Calu3 (cell line): ENCODE measurements at places on chromosomes 7 and 10. TPM values are rescaled to one million over a fixed set of nuclear protein-coding genes. Genes with fewer than 3 reads are reported as not detected.

Gene SEM1
- total RNA-seq, result 59.8 and 71.2 TPM in 2 replicates

Gene FAM237B
- not detected in 2 replicates for total RNA-seq

Gene SLC26A3
- total RNA-seq, result not detected in 2 replicates

Gene APBB1IP
- total RNA-seq, result 1.5 and 1.9 TPM in 2 replicates

Gene NPY4R
- total RNA-seq, result not detected in 2 replicates

Gene ZNF25
- 2.8 and 3.0 TPM in 2 replicates for total RNA-seq

Gene IGFBP1
- 3.3 and 6.1 TPM in 2 replicates for total RNA-seq

Gene SPDYE9
- total RNA-seq, result not detected in 2 replicates

Gene SGMS1
- total RNA-seq, result 26.1 and 34.5 TPM in 2 replicates

Gene SPRN
- 0.15 TPM in 1 of 2 replicates, not detected in the other for total RNA-seq

Gene CPXM2
- not detected in 2 replicates for total RNA-seq

Gene MINDY3
- total RNA-seq, result 16.5 and 17.8 TPM in 2 replicates

Gene HKDC1
- total RNA-seq, result 112 and 113 TPM in 2 replicates

Gene SYT15
- 1.5 and 2.2 TPM in 2 replicates for total RNA-seq

Gene CUTC
- 9.3 and 9.6 TPM in 2 replicates for total RNA-seq

Gene PPA1
- 260 and 280 TPM in 2 replicates for total RNA-seq

Gene TMEM26
- total RNA-seq, result not detected in 2 replicates

Gene MMD2
- total RNA-seq, result not detected in 2 replicates

Gene CRHR2
- not detected in 2 replicates for total RNA-seq

Gene GNAT3
- not detected in 2 replicates for total RNA-seq

Gene NME8
- not detected in 2 replicates for total RNA-seq

Gene NPSR1
- total RNA-seq, result not detected in 2 replicates

Gene TRIP6
- total RNA-seq, result 50.0 and 63.5 TPM in 2 replicates

Gene PKD2L1
- total RNA-seq, result not detected in 2 replicates

Gene UCN3
- total RNA-seq, result not detected in 2 replicates

Gene SSC4D
- 0.51 TPM in 1 of 2 replicates, not detected in the other for total RNA-seq

Gene C10orf53
- total RNA-seq, result not detected in 2 replicates

Gene PYROXD2
- 7.0 and 10.1 TPM in 2 replicates for total RNA-seq

Gene LUC7L2
- 85.7 and 88.8 TPM in 2 replicates for total RNA-seq

Gene CPN1
- not detected in 2 replicates for total RNA-seq
